Sigmoid colon (tissue), 7 donors: ENCODE measurements at places on chromosomes 5 and 9. TPM values are rescaled to one million over a fixed set of nuclear protein-coding genes. Genes with fewer than 3 reads are reported as not detected.

DNA sequence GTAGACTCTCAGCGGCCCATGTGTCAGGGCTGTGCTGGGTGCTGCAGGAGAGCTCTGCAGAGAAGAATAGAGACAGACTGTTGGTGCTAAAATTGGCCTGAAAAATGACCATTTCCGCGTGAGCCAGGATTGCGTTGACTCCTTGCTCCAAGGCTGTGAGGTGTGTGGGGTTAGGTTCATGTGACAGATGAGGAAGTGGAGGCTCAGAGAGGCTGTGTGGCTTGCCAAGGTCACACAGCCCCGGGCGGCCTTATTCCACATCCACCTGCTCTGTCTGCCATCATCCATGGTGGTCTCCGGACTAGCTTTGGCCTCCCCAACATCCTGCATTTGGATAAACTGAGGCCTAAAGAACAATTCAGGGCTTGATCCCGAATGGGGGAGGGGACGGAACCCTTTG, 15.2 kb downstream of the NEK6 start:
- H3K27ac ChIP-seq, result peak overlapping the region; percentile 71
- H3K27me3 ChIP-seq, result no peaks in the 10 kb centered on the region
- no peak overlapping the region for H3K4me3 ChIP-seq
- no peaks in the 10 kb centered on the region for H3K36me3 ChIP-seq

DNA sequence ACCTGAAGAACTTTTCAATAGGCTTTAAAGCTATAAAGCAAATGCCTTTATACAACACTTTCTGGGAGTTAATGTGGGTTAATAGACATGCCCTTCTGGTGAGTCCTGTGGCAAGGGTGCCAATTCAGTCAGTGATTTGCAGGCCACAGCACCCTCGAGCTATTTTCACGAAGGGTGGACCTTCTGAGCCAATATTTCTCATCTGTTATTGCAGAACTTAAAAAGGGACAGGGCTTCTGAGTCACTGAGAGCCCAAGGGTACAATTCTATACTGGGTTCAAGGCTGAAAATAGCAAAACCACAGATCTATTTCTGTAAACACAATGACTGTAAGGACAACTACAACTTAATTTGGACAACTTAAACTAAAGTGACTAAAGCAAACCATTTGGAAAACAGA, 92.8 kb downstream of the GABRG2 start:
- H3K36me3 ChIP-seq, result no peaks in the 10 kb centered on the region
- H3K4me3 ChIP-seq, result no peak overlapping the region
- no peaks in the 10 kb centered on the region for H3K27me3 ChIP-seq
- H3K27ac ChIP-seq, result no peak overlapping the region
- no peak for DNase-seq
- H3K4me1 ChIP-seq, result no peaks in the 10 kb centered on the region

- H3K4me1 ChIP-seq, result no peaks in the 10 kb centered on the region
- H3K27ac ChIP-seq, result no peak overlapping the region
- H3K36me3 ChIP-seq, result no peaks in the 10 kb centered on the region
- no peaks in the 10 kb centered on the region for H3K27me3 ChIP-seq
These were observed 185.2 kb upstream of the RGMB start for GRCh38 chr5:98588215-98588614.

- no peaks in the 10 kb centered on the region for H3K36me3 ChIP-seq
- no peak overlapping the region for H3K4me3 ChIP-seq
- H3K27ac ChIP-seq, result no peak overlapping the region
- H3K4me1 ChIP-seq, result no peaks in the 10 kb centered on the region
- no peaks in the 10 kb centered on the region for H3K27me3 ChIP-seq
- no peak for DNase-seq
These were observed 672.1 kb upstream of the RIOK2 start for GRCh38 chr5:97854871-97855762.

- H3K27me3 ChIP-seq, result no peaks in the 10 kb centered on the region
- H3K4me3 ChIP-seq, result no peak overlapping the region
- no peaks in the 10 kb centered on the region for H3K4me1 ChIP-seq
- no peak overlapping the region for H3K27ac ChIP-seq
- DNase-seq, result no peak
- H3K36me3 ChIP-seq, result no peaks in the 10 kb centered on the region
These were observed 15.0 kb upstream of the IL31RA start for GRCh38 chr5:55836191-55836590.

GRCh38 chr5:144510845-144511579, 340.3 kb downstream of the KCTD16 start:
- H3K4me1 ChIP-seq, result no peaks in the 10 kb centered on the region
- no peak overlapping the region for H3K4me3 ChIP-seq
- H3K27ac ChIP-seq, result no peak overlapping the region

- DNase-seq, result no peak
- peaks cover 17% of the 10 kb centered on the region for H3K4me1 ChIP-seq
- H3K4me3 ChIP-seq, result peak overlapping the region; percentile 63
- no peaks in the 10 kb centered on the region for H3K27me3 ChIP-seq
- peak overlapping the region; percentile 97 for H3K27ac ChIP-seq
- H3K36me3 ChIP-seq, result peaks cover 45% of the 10 kb centered on the region
These were observed 602 bp downstream of the RPL37 start for GRCh38 chr5:40834391-40834848.

DNA sequence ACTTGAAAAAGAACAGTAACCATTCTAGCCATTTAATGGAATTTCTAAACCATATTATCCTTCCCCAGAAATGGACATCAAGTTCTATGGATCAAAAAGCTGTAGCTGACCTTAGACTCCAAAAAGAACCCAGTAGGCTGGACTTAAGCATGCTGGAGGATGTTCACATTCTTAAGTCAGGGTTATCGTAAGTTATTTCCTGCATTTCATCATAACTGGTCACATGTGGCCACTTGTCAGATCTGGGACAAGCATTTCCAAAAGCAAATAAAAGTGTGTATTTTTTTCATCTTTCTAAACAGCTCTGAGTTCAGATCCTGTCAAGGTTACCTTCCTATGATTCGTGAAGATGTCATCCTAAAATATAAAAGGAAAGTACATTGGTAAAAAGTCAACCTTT, 274.5 kb upstream of the PTGER4 start:
- no peak overlapping the region for H3K4me3 ChIP-seq
- DNase-seq, result no peak
- peaks cover 11% of the 10 kb centered on the region for H3K4me1 ChIP-seq
- H3K27me3 ChIP-seq, result no peaks in the 10 kb centered on the region
- H3K27ac ChIP-seq, result no peak overlapping the region

- no peaks in the 10 kb centered on the region for H3K36me3 ChIP-seq
- no peak for DNase-seq
- H3K4me1 ChIP-seq, result no peaks in the 10 kb centered on the region
These were observed 53.9 kb downstream of the ROR2 start for GRCh38 chr9:91896097-91896496.

DNA sequence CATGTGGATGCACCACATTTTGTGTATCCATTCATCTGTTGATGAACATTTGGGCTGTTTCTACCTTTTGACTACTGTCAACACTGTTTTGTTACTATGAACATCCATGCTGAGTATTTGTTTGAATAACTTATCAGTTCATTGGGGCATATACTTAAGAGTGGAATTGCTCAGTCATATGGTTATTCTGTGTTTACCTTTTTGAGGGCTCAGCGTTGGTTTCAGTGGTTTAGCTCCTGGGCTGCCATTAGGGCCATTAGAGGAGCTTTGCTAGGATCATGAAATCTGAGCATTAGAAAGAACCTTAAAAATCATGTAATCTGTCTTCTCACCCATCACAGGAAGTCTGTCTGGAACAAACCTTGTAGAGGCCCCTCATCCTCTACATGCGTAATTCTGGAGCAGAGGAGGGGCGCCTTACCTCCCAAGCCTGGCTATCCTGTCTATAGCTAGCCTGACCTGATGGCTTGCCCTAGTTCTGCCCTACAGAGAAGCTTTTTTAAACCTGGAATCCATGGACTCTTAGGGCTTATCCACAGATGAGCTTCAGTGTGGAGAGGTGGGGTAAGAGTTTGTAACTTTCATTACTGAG, 92.9 kb downstream of the PDZD2 start:
- H3K27me3 ChIP-seq, result no peaks in the 10 kb centered on the region
- H3K27ac ChIP-seq, result no peak overlapping the region
- DNase-seq, result no peak
- no peak overlapping the region for H3K4me3 ChIP-seq

DNA sequence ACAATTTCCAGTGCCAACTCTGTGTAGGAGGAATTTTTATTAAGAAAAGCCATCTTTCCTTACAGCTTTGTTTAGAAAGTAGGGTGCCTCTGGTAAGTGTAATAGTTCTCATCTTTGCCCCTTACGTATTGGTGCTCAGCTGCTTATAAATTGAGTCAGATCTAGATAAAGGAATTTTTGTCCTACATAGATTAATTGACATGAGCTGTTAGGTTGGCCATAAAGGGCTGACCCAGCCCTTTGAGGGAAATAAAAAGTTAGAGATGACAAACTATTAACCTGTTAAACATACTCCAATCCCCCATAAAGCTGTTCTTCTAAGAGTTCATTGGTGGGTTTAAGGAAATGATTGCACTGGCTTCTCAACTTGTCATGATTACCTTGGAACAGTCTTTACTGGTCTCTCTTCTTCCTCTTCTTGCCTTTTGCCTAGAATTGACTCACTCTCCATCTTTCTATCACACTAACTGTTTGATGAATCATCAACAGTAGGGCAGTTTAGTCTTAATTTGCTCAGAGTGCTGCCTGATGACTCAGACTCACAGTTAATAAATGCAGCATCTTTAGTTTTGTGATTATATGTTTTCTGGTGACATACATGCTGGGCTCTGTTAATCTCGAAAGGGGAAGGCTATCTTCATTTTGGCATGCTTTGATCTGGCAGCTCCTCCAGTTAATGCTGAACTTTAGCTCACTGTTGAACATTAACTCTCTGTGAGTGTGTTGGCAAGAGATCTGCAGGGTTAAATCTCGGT, 51.7 kb downstream of the ARHGAP26 start:
- DNase-seq, result no peak
- no peak overlapping the region for H3K27ac ChIP-seq
- peaks cover 42% of the 10 kb centered on the region for H3K4me1 ChIP-seq
- H3K36me3 ChIP-seq, result no peaks in the 10 kb centered on the region
- H3K27me3 ChIP-seq, result no peaks in the 10 kb centered on the region
- no peak overlapping the region for H3K4me3 ChIP-seq

DNA sequence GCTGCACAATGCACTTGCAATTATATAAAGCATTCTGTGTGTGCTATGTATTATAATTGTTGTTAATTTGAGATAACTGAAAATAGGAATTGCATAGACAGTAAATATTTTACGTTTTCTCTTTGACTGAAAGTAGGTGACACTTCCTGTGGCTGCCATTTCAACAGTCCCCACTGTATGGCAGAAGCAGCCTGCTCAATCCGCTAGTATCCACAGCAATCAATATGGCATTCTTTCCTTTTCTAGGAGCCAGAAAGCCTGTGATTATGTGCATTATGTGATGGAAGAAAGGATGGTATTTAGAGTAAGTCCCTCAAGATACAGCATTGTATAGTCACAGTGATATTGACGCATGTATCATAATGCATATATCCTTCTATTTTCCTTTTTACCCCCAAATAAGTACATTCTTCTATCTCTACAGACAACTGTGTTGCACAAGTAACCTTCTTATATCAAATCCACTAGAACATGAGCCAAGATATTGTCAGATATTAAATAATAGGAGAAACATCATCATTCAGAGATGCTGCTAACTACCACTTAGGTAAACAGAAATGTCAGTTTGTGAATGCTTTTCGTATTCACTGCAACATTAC, 59.7 kb downstream of the CARTPT start:
- H3K36me3 ChIP-seq, result no peaks in the 10 kb centered on the region
- H3K4me3 ChIP-seq, result no peak overlapping the region
- peaks cover 8% of the 10 kb centered on the region for H3K4me1 ChIP-seq
- no peak for DNase-seq
- no peak overlapping the region for H3K27ac ChIP-seq
- H3K27me3 ChIP-seq, result no peaks in the 10 kb centered on the region

- DNase-seq, result peak; percentile 39
- H3K27ac ChIP-seq, result no peak overlapping the region
- H3K36me3 ChIP-seq, result no peaks in the 10 kb centered on the region
- H3K4me1 ChIP-seq, result no peaks in the 10 kb centered on the region
- no peak overlapping the region for H3K4me3 ChIP-seq
These were observed 112.2 kb downstream of the MVB12B start for GRCh38 chr9:126438741-126439401.

DNA sequence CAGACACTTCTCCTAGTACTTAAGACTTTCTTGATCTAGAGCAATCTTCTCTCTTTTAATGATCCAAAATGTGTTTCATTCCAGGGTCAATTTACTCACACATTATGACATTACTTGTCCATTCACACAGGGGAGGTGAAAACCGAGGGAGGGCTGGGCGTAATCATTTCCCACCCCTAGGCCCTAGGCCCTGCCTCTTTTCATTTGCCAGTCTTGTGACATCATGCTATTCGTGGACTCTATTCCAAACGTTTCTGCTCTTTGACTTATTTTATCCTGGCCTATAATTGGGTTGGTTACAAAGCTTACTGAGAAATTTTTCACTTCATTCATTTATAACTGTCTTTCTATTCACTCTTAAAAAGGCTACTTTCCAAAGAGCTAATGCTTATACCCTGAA, 2.4 kb downstream of the DCAF12 start:
- peaks cover 49% of the 10 kb centered on the region for H3K4me1 ChIP-seq
- no peak overlapping the region for H3K4me3 ChIP-seq
- no peaks in the 10 kb centered on the region for H3K27me3 ChIP-seq

DNA sequence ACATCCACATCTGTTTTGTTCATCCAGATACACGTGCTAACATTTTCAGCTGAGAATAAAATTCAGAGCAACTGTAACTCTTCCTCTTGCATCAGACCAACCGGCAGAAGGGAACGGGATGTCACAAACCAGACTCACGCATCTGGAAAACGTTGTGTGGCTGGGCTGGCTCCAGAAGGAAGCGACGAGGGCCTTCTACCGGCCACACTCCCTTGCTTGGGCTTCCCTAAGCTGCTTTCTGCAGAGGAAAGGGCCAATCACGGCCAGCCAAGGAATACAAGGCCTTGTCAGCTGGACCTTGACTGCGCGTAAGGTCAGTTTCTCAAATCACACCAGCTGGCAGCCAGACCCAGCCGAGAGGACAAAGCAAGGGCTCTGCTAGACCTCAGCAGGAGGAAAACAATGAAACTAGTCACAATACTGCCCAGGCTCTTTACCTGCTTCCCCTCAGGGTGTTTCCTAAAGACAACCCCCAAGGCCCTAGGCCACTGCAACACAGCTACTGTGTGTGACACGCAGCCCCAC, 106.1 kb downstream of the THBS4 start:
- peaks cover 13% of the 10 kb centered on the region for H3K36me3 ChIP-seq
- peak; percentile 98 for DNase-seq
- H3K4me3 ChIP-seq, result no peak overlapping the region
- no peaks in the 10 kb centered on the region for H3K27me3 ChIP-seq

PCDHA13 gene
- not detected for polyA plus RNA-seq

NR6A1 gene
- polyA plus RNA-seq, result 0.69 TPM

EQTN gene
- not detected for polyA plus RNA-seq

LECT2 gene
- polyA plus RNA-seq, result not detected

FRRS1L gene
- 0.23 TPM for polyA plus RNA-seq

RAI14 gene
- 13.2 TPM for polyA plus RNA-seq

ZNF618 gene
- polyA plus RNA-seq, result 0.92 TPM

IQGAP2 gene
- 40.5 TPM for polyA plus RNA-seq

TSLP gene
- polyA plus RNA-seq, result 0.41 TPM

CCNJL gene
- polyA plus RNA-seq, result 4.7 TPM

CDX1 gene
- 330 TPM for polyA plus RNA-seq
